Activated CD4-positive, alpha-beta T cell treated with anti-CD3 and anti-CD28 coated beads, Interleukin-2, amount 50 U/mL, for 48 hours (primary cell): ENCODE measurements at places on chromosomes 16 and 17.

DNA sequence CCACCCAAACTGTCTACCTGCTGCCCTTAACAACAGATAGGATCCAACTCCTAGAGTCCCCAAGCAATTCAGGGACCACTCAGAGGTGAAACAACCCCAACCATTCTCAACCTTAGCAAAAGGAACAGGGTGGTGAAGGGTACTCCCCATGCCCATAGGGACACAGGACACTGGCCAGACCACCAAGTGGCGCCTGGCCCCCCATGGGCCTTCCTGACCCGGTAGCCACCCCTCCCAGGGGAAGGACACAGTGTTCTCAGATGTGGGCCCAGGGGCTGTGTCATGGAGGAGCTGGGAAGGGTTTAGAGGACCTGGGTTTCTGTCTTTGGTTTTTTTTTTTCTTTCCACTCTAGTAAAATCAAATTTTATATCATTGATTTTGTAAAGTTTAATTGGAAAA lies 9.7 kb upstream of the SLC25A39 start:
- no peak for DNase-seq

DNA sequence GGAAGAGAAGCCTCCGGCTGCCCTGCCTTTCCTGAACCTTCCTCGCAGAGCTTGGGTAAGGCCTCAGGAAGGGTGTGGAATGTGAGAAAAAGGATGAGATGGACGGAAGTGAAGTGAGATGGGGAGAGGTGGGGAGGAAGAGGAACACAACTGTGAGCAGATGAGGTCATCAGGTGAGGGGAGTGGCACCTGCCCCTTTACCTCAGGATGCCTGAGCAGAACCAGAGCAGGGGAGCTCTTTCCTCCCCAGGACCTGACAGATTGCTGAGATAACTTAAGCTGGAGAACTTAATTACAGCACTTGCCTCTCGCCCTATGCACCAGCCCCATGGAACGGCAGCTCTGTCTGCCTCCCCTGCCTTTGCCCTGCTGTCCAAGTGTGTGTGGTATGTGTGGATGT lies 29.8 kb downstream of the TMEM132E start:
- no peak for DNase-seq

- no peak for DNase-seq
Observed at GRCh38 chr17:73623247-73623646, 21.0 kb downstream of the SDK2 start.

DNA sequence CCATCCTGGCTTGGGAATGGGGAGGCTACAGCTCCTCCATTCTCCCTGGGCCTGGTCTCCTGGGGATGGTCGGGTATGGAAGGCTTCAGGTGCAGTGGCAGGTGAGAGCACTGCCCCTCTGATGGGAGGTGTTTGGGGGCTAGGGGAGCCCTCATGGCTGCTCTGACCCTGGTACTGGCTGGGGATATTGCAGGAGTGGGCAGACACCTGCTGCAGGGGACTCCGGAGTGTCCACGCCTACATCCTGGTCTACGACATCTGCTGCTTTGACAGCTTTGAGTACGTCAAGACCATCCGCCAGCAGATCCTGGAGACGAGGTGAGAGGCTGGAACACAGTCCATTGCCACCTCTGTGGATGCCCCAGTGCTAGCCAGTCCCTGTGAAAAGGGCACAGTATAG lies 8.8 kb downstream of the RASL10B start:
- no peak for DNase-seq

GRCh38 chr17:37818689-37819088 lies 73.8 kb upstream of the HNF1B start:
- no peak for DNase-seq

DNA sequence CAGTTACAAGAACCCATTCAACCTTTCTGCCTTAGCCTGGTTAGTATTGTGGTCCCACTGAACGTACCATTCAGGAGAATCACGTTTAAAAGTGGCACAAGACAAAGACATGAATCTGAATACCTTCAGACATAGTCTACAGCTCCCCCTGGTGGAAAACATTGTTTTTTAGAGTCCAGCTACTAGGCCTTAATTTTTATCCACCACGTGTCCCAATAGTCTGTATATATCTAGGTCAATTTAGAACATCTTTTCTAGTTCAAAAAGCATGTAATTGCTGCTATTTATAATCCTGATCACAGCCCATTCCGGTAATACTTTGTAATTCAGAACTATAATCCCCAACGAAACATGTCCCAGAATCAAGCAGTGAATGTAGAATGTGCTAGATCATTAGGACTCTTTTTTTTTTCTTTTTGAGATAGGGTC lies 13.7 kb upstream of the GUCY2D start:
- no peak for DNase-seq

DNA sequence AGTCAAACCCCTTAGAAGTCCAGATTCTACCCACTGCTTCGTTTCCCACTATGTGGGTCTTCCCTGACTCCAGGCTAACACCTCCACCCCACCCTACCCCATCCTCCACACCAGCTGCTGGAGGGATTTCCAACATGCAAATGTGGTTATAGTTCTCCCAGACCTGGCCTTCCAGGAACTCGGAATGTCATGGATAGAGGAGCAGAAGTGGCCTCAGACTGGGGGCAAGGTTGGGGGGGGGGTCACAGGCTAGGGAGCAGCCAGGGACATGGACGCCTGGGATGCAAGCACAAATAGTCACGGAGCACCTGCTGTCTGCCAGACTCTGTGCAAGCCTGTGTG lies 2.0 kb downstream of the CAMKK1 start:
- DNase-seq = no peak

DNA sequence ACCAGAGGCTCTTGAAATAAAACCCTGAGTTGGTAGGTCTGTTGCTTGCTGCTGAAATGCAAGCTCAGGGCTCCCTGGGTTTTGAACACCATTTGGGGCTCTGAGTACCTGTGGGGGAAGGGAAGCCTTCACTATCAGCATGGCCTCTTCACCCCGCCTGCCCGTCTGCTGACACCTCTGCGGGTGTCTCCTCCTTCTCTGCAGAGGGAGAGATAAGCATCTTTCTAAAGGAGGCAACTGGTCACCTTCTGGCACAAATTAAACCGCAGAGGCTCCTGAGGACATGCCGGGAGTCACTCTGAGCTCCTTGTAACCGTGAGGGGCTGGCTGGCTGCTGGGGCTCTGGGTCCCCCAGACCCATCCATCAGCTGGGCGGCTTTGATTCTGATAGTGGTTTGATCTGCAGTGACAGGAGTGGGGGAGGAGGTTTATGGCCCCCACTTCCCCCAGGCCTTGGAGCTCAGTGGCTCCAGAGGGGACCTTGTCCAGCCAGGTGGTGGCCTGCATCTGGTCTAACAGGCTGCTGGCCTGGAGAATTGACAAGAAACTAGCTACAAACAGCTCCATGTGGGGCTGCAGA lies 123.5 kb downstream of the IRF8 start:
- DNase-seq = no peak

DNA sequence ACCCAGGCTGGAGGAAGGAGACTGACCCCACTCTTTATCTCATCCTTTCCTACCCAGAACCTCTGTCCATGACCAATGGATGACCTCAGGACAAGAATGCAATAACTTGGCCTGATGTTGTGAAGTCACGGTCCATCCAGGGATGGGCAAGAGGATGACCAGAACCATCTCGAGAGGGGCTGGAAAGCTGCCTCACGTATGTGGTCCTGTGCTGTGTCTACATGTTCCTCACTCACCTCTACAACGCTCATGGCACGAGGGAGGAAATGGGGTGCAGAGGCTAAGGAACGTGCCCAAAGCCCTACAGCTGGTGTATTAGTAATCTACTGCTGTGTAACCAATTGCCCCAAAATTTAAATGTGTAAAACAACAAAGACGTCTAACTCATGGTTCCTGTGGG lies 7.3 kb upstream of the KCTD5 start:
- no peak for DNase-seq

DNA sequence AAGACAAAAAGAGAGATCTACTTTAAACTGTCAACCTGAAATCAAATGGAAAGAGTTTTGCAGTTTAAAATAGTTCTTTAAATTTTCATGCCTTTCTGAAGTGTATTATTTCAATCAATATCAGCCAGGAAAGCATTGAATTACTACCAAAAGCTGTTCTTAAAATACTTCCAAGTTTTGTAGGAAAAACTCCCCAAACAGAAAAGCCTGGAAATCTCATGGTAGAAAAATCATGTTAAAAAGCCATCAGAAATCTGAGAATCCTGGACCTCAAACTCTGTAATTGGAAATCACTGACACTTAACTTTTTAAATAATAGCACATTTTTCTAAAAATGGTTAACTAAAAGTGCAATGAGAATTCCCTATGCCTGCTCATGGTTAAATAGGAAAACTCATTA lies 63.3 kb upstream of the CNTNAP4 start:
- DNase-seq = no peak

GRCh38 chr16:50015631-50016030 lies 9.4 kb upstream of the CNEP1R1 start:
- no peak for DNase-seq

DNA sequence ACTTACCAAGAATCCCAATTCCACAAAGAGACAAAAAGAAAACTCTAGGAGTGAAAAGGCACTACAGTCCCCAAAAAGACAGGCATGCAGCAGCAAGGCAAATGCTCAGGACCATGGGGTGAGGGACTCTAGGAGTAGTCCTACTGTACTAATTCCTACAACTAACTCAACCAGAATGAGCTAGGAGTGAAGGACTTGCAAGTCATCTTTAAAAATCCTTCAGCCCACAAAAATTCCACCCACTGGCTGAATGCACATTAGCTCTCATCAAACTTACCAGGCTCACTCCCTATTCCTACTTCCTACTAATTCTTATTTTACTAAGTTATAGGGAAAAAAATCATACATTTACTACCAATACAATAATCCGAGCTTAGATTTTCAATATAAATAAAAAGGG lies 141.7 kb upstream of the C17orf78 start:
- no peak for DNase-seq

GRCh38 chr17:49730078-49730784 lies 22.5 kb upstream of the SLC35B1 start:
- no peak for DNase-seq

- DNase-seq = no peak
Observed at GRCh38 chr17:73025041-73025560, 67.4 kb downstream of the SLC39A11 start.

GRCh38 chr17:35674552-35674951 lies 56.9 kb upstream of the RASL10B start:
- no peak for DNase-seq

DNA sequence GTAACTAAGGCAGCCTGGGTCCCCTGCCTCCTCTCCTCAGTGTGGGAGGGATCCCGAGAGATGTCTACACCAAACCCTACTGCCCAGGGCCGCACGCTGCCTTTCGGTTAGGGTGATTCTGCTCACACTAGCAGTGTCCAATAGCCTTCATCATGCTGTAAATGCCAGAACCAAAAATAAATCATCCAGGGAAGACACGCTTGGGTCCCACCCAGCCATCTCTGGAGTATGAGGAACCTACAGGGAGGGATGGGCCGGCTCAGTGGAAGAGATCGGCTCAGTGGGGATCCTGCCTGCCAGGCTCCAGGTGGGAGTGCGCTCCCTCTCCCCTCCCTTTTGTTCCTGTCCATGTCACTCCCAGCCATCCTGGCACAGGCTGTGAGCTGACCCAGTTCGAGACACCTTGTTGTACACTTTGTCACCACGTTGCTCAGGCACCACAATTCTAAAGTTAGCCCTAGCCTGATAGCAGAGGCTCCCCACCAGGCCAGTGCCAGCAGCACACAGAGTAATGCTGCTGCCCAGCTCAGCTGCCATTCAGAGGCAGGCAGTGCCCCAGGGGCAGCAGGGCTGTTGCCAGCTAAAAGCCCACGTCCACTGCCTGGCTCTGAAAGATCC lies 24.5 kb downstream of the PEMT start:
- no peak for DNase-seq

GRCh38 chr16:78988361-78988969 lies 612.1 kb downstream of the MAF start:
- no peak for DNase-seq

GRCh38 chr17:44402564-44403172 lies 13.2 kb upstream of the ITGA2B start:
- DNase-seq = no peak

DNA sequence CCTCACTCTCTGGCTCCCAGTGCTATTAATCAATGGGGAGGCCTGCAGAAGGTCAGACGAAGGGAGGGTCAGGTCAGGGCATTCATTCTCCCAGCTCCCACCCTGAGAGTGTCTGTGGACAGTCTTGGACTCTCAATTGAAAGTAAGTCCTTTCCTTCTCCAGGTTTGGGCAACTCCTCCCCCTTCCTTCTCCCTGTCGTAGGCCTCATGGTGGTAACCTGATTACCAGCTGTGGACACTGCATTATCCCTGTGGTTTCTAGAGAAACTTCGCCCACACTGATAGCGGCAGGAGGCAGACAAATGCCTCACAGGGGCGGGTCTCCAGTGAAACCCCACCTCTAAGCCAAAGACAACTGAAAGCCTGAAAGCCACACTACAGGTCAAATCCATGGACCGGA lies 57.7 kb upstream of the SLC25A19 start:
- peak; percentile 60 for DNase-seq

DNA sequence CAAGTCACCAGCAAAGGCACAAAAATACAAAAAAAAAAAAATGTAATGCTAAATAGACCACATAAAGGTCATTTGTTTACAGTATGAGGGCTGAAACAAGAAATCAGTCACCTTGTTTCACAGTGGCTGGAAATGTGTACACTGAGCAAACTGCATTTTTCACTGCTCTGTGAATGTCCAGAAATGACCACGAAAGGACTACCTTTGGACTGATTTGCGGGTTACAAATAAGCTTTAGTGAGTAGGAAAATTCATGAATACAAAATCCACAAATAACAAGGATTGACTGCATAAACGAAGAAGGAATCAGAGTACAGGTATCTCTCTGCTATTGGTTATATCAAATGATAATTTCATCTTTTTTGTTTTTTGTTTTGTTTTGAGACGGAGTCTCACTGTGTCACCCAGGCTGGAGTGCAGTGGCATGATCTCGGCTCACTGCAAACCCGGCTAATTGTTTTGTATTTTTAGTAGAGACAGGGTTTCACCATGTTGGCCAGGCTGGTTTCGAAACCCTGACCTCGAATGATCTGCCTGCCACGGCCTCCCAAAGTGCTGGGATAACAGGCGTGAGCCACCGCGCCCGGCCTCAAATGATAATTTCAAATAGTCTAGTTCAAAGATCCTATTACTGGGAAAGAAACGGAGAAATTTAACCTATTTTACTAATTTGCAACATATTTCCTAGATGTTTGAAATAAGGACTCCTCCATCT lies 30.5 kb downstream of the CYTH1 start:
- DNase-seq = no peak

DNA sequence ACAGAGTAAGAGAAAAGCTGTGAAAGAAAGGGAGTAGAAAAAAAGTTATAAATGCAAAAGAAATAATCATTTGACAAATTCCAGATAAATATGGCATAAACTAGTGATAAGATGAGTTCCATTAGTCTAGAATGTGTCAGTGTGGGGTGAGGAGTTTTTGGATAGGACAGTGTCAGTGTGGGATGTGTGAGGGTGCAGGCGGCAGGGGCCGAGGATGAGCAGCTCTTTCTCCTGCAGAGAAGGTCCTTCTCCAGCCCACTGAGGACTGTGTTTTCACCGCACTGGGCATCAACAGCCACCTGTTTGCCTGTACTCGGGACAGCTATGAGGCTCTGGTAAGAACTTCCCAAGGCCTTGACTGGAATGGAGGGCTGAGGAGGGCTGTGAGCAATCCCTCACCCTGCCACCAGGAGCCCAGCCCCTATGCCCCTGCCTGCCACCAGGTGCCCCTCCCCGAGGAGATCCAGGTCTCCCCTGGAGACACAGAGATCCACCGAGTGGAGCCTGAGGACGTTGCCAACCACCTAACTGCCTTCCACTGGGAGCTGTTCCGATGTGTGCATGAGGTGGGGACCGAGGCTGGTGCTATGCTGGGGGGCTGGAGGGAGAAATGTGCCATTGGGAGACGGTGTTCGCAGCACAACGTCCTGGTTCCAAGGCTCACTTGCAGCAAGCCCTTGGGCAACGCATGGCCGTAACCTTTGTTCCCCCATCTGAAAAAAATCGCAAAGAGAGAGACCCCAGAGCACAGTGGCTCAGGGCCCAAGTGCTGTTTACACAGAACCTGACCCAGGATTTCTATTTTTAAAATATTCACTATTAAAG lies 13.1 kb downstream of the RAPGEFL1 start:
- DNase-seq = peak; percentile 40
